ENCODE measurements at places on chromosomes 16 and 17. TPM values are rescaled to one million over a fixed set of nuclear protein-coding genes. Genes with fewer than 3 reads are reported as not detected.

LRRC36 gene
- 0.64 TPM for total RNA-seq

TOP2A gene
- total RNA-seq = 416 TPM

KIF19 gene
- total RNA-seq = not detected

SMIM36 gene
- total RNA-seq = not detected

HAS3 gene
- 0.20 TPM for total RNA-seq

SLC16A11 gene
- 0.30 TPM for total RNA-seq

NOG gene
- 2.6 TPM for total RNA-seq

TCAP gene
- total RNA-seq = 1.1 TPM

KLHL10 gene
- total RNA-seq = not detected

C17orf113 gene
- 0.20 TPM for total RNA-seq

SERPINF2 gene
- not detected for total RNA-seq

MYH1 gene
- not detected for total RNA-seq

SEPTIN12 gene
- not detected for total RNA-seq

DNA sequence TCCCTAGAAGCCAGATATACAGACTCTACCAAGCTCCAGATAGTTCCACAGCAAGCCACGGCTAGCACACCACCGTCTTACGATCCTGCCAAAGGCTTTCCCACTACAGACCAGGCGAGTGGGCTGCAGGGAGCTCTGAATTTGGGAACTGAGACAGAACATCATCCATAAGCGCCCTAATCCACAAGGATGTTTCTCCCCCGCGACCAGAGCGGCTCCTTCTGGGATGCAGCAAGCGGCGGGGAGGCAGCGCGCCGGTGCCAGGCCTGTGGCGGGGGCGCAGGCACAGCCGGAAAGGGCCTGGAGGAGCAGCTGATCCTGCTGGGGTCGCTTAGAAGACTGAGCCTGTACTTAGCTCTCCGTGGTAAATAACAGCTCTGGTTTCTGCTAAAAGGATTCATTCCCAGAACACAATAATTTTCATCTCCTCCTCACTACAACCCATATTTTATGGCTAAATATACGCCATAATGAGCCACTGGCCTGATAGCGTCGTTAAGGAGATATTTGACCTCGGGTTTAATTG lies 16.2 kb upstream of the FOXF1 start:
- no peak overlapping the region for H3K27ac ChIP-seq
- H3K36me3 ChIP-seq = no peaks in the 10 kb centered on the region
- H3K27me3 ChIP-seq = peaks cover 66% of the 10 kb centered on the region
- no peaks in the 10 kb centered on the region for H3K4me1 ChIP-seq
- no peak overlapping the region for H3K4me3 ChIP-seq

GRCh38 chr17:81159611-81160265 lies 5.6 kb upstream of the PVALEF start:
- DNase-seq = no peak
- no peaks in the 10 kb centered on the region for H3K36me3 ChIP-seq
- H3K4me1 ChIP-seq = peaks cover 1% of the 10 kb centered on the region
- no peak overlapping the region for H3K4me3 ChIP-seq

- H3K27me3 ChIP-seq = no peaks in the 10 kb centered on the region
- H3K36me3 ChIP-seq = no peaks in the 10 kb centered on the region
- DNase-seq = peak; percentile 67
- no peak overlapping the region for H3K4me3 ChIP-seq
Observed at GRCh38 chr16:50509521-50510341, 38.5 kb upstream of the NKD1 start.

GRCh38 chr16:84460406-84461028 lies 43.9 kb downstream of the MEAK7 start:
- no peak overlapping the region for H3K27ac ChIP-seq
- H3K36me3 ChIP-seq = no peaks in the 10 kb centered on the region
- H3K4me3 ChIP-seq = no peak overlapping the region
- DNase-seq = no peak
- H3K4me1 ChIP-seq = no peaks in the 10 kb centered on the region

GRCh38 chr17:27816946-27817345 lies 16.6 kb upstream of the NOS2 start:
- no peak for DNase-seq
- H3K4me1 ChIP-seq = no peaks in the 10 kb centered on the region
- H3K4me3 ChIP-seq = no peak overlapping the region
- peaks cover 3% of the 10 kb centered on the region for H3K27me3 ChIP-seq

DNA sequence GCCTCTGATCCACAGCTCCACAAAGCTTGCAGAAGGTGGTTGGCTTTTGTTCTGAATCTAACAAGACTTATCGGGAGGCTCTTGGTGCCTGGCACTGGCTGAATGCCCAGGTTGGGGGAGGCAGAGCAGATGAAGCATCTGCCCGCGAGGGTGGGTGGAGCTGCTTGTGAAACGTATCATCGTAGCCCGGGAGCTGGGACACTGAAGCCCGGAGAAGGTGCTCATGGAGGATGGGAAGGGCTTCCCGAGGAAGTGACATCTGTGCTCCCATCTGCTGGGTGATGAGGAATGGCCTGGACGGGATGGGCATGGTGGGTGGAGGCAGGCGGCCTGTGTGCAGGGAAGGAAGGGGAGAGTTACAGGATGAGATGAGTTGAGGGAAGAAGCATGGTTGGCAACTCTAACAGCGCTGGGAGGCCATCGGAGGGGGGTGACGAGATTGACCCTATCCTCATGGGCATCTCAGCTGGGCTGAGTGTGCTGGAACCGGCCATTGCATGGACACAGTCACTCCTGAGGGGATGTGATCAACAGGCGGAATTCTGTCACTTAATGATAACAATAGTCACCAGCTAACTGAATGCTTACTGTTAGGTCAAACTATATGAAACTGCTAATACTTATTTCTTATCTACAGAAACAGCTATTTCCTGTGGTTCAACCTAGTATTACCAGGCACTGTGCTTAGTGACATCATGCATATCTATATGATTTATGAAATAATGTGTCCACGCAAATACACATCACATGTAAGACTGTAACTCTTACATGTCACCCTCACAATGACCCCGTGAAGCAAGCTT lies 102.7 kb downstream of the ABCC6 start:
- DNase-seq = no peak
- H3K4me3 ChIP-seq = no peak overlapping the region
- no peaks in the 10 kb centered on the region for H3K4me1 ChIP-seq
- peaks cover 84% of the 10 kb centered on the region for H3K36me3 ChIP-seq
- no peaks in the 10 kb centered on the region for H3K27me3 ChIP-seq

DNA sequence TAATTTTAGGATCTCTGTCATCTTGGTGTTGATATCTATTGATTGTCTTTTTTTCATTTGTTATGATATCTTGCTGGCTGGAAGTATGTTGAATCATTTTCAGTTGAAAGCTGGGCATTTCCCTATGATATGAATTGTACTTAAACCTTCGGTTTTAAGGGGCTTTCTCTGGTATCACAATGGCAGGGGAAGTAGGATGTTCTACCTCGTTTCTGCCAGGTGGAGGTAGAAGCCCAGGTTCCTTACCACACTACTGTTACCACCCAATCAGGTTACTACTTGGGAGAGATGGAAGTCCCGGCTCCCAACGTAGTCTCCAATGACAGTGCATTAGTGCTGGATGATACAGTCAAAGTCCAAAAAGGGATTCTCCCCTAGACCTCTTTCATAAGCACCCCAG lies 281.7 kb upstream of the TBX2 start:
- H3K4me1 ChIP-seq = peaks cover 5% of the 10 kb centered on the region
- H3K27ac ChIP-seq = no peak overlapping the region
- DNase-seq = no peak
- no peaks in the 10 kb centered on the region for H3K36me3 ChIP-seq
- H3K4me3 ChIP-seq = no peak overlapping the region

GRCh38 chr16:88385831-88386815 lies 3.4 kb downstream of the ZNF469 start:
- peaks cover 4% of the 10 kb centered on the region for H3K4me1 ChIP-seq
- H3K4me3 ChIP-seq = no peak overlapping the region
- H3K27me3 ChIP-seq = peaks cover 29% of the 10 kb centered on the region
- DNase-seq = no peak
- H3K36me3 ChIP-seq = no peaks in the 10 kb centered on the region
- H3K27ac ChIP-seq = no peak overlapping the region

DNA sequence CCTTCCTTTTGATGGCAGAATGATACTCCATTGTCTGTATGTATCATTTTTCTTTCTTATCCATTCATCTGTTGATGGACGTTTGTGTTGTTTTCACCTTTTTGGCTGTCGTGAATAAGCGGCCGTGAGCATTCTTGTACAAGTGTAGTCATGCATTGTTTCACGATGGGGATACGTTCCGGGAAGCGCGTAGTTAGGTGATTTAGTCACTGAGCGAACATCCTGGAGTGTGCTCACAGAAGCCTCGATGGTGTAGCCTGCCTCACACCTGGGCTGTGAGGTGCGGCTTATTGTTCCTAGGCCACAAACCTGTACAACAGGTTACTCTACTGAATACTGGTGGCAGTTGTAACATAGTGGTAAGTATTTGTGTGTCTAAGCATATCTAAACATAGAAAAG lies 136.5 kb downstream of the CMIP start:
- no peak for DNase-seq
- H3K36me3 ChIP-seq = peaks cover 2% of the 10 kb centered on the region
- no peaks in the 10 kb centered on the region for H3K4me1 ChIP-seq
- H3K27ac ChIP-seq = no peak overlapping the region

- H3K27ac ChIP-seq = no peak overlapping the region
- no peak for DNase-seq
- peaks cover 19% of the 10 kb centered on the region for H3K4me1 ChIP-seq
- H3K36me3 ChIP-seq = no peaks in the 10 kb centered on the region
- peak overlapping the region; percentile 46 for H3K4me3 ChIP-seq
Observed at GRCh38 chr17:1710807-1711553, 803 bp upstream of the TLCD2 start.

Measured in activated naive CD4-positive, alpha-beta T cell treated with anti-CD3 and anti-CD28 coated beads for 36 hours (primary cell).